NCI-H526 treated with DMSO at 0.1 percent for 48 hours (cell line): ENCODE measurements at places on chromosomes 5 and 9.

DNA sequence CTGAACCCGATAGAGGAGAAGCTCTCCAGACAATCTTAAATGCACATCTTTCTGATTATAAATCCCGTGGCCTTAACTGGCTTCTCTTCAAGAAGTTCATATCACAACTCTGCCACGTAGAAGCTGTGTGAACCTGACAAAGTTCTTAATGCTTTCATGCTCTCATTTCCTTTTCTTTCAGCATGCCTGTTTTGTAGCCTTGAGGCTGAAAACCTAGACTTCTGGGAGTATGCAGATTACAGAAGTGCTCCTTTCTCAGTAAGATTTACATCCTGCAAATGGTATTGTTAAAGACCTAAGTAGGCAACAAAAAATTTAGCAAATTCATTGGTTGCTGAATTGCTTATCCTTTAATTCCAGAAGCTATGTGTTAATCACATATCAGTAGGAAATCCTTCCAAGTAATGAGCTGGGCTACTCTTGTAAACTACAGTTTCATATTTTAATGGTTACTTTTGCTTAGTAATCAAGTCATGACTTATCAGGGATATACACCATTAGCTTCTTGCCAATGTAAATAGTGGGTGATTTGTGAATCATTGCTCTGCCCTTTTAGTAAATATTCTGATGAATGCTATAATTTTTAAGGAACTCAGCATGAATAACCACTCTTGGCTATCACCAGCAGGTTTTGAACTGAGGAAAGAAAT, 334.7 kb downstream of the FBXL7 start:
- DNase-seq = no peak

DNA sequence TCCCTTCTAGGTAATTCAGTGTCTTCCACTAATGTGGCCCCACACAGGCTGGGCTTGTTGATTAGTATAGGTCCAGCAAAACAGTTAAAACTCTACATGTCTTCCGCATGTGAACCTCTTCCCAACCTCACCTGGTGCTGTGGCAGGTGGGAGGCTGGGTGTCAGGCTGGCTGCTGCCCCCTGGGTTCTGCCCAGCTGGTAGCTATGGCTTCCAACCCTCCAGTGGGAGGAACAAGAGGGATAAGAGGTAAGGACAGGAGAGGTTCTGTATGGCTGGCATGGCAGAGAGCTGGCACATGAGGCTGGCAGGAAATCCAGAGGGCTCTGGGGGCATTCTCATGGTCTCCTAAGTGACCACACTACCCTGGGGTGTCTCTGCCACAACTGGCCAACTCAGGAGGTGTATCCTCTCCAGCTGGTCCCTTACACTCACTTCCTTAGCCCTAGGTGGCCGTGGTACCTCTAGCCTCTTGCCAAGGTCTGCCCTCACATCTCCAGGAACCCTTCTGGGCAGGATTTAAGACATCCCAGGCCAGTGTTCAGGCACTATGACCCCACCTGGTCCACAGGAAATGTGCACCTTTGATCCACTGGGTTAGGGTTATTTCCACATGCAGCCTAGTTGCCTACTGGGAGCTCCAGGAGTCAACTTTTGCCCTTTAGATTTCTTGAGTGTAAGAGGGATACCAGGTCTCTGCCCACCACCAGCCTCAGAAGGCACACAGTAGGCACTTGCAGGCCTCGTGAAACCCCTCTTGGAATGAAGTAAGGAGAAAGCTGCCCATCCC, 41.7 kb downstream of the AHRR start:
- DNase-seq = no peak

DNA sequence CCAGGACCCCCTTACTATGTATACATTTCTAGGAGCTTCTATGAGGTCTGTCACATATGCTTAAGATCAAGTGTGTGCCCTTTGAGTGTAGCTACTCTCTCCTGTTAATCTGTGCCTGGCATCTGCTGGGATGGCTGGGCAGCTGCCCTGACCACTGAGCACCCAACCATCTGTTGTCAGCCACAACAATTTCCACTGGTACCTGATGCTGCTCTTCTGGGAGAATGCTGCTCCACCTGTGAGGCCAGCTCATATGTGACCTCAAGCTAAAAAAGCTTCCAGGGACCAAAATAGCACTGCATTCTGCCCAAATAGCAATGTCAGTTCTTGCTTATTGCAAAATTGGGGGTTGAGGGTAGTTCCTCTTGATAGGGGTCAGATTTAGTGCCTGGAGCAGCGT, 595.6 kb downstream of the RAB3C start:
- no peak for DNase-seq

- DNase-seq = no peak
Measured at GRCh38 chr5:107971846-107972245, 301.1 kb upstream of the EFNA5 start.

- DNase-seq = no peak
Measured at GRCh38 chr9:112914524-112914923, 23.8 kb upstream of the SLC46A2 start.

DNA sequence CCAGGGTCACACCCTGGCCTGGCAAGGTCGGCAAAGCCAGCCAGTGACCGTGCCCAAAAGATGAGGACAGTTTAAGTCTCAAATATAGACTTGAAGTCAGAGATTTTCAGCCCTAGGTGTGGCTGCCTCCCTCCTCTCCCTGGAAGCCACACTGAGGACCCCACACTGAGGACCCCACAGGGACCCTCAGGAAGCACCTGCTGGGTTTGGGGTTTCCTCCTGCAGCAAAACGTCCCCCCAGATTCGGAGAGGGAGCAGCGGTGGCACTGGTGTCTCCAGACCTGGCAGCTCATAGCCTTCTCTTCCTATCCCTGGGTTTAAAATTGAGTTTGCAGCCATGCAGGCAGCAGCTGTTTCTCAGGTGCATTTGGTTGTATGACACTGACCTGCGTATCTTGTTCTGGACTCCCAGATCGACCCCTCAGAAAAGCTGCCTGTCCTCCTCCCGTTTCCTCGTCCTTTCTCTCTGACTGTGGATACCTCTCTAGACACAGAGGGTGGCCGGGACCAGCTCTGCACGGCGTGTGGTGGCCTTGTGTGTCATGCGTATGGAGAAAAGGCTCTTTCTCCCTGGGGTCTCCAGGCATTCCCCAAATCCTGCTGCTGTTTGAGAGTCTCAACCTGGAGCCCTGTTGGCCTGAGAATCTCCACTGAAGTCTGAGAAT, 36.6 kb downstream of the MRPL36 start:
- DNase-seq = no peak

DNA sequence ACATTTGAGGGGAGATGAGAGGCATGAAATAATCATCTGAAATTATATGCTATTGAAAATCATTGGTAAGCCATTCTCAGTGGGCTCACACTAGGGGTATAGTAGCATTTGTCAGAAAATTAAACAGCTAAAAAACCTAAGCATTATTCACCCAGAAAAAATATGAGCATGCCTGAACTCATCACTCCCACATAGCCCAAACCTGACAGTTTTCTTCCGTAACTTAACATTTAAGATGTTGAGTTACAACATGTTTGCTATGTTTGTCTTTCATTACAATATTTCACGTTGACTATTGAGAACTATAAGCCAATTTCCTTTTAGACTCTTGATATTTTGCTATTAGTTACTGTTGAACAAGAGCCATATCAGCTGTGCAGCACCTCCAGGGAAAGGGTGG, 23.5 kb upstream of the GHR start:
- no peak for DNase-seq

GRCh38 chr9:120394058-120394669, 185.8 kb downstream of the CDK5RAP2 start:
- no peak for DNase-seq

- no peak for DNase-seq
Measured at GRCh38 chr9:36486329-36486932, 86.3 kb upstream of the MELK start.

GRCh38 chr5:12615141-12615820, 711.0 kb upstream of the CTNND2 start:
- no peak for DNase-seq

DNA sequence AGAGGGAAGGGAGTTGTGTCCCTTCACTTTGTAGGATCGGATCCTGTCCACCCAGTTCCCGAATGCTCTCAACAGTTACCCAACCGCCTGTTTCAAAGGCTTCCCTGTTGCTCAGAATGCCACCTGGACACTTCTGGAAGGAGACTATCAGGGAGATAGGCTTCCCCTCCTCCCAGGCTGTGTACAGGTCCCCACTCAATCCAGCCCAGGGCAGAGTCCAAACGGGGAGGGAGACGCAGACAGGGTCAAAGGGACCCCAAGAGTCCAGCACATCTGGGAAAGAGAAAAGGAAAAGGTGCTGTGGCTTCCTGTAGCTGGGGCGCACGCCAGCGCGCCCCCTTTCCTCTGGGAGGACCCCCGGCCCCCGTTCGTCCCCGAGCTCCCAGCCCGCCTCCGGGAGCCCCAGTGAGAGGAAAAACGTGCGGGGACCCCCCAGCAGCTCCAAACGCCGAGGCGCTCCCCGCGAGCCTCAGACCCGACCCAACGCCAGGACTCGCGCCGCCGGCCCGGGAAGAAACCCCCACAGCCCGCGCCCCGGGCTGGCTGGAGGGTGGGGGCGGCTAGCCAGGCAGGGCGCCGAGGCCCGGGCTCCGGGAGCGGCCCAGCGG, 640 bp downstream of the SURF4 start:
- DNase-seq = no peak
